ENCODE measurements at places on chromosomes 2 and 18. TPM values are rescaled to one million over a fixed set of nuclear protein-coding genes. Genes with fewer than 3 reads are reported as not detected.

EMILIN1 gene
- total RNA-seq = 0.46 TPM

BUB1 gene
- 93.5 TPM for total RNA-seq

DNA sequence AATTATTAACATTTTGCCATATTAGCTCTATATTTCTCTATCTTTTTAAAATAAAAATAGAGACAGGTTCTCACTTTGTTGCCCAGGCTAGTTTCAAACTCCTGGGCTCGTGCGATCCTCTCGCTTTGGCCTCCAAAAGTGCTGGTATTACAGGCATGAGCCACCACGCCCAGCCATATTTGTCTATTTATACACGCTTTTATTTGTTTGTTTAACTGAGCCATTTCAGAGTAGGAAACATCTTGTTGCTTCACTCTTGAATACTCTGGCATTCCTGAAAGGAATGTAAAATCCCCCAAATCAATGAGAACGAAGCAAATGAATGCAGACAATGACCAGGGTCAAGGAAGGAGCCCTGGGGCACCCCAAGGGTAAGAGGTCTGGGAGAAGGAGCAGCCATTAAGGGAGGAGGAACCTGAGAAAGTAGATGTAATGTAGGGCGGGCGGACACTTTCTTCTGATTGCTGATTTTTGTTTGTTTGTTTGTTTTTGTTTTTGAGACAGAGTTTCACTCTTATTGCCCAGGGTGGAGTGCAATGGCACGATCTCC lies 31.7 kb upstream of the RAB1A start:
- no peak for DNase-seq

DNA sequence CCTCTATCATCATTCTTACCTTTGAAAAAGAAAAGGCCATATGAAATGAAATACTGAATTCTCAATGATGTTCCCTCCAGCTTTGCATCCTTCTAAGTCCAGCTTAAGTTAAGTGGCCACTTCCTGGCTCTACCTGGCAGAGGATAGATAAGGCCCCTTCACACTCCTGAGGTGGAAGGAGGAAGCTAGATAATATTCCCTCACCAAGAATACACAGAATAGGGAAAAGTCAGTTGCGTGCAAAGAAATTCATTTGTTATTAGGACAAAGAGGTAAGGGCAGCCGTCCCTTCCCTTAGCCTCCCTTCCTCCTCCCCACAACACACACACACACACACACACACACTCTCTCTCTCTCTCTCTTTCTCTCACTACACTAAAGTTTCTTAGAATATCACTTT lies 37.5 kb downstream of the OLA1 start:
- no peak for DNase-seq

DNA sequence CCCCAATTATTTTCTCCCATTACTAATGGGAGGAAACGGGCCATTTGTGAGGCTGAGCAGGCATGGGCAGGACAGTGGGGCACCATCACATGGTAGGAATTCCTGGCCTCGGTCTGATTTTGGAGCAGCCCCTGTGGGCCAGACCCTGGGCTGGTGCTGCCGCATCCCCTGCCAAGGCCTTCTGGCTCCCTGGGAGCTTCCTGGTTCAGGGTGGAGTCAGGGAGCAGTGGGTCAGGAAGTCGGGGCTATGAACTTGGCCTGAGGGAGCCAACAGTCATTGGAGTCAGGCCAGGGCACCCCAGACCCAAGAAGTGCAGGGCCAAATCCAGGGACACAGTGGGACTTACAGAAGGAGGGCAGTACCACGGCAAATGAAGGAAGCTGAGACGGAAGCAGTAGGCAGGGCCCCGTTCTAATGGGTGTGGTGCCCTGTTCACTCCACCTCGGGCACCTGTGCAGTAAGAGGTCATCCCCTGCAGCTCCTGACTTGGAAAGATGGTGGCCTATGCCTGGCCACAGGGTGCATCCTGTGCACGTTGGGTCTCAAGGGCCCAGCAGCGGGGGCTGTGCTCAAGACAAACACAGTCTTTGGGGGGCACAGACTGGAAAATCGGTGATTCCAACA lies 328.1 kb downstream of the SMAD2 start:
- no peak for DNase-seq

- DNase-seq = no peak
Observed at GRCh38 chr2:159557437-159558034, 58.8 kb downstream of the BAZ2B start.

CD207 gene
- total RNA-seq = not detected

DNA sequence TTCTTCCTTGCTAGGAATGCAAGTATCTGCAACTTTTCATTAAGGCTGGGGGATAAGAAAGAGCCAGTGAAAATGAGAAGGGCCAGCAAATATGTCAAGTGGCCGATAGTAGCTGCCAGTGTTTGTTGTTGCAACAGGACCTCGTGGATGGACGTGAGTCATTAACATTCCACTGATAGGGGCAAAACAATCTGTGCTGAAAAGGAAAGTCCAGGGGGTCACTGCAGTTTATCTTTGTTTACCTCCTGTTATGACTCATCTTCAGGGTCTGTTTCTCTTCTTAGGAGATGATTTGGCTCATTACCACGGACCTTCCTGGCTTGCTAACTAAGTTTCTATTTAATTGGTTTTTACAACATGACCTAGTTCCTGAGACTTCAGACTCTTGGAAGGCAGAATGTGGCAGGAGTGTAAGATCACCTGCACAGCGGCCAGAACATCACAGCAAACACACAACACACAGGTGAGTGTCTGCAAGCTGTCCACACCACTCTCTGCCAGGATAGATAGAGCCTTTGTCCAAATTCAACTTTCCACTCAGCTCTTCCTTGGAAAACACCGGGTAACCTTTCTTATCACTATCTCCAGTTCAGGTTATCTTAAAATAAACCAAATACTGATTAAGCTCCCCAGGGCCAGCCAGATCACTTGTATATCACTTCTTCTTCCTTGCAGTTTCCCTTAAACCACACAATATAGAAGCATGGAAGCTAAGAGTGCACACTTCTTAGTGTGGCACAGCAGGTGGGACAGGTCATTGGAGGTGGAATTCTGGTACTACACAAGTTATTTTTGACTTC lies 157.5 kb upstream of the LMAN1 start:
- DNase-seq = no peak

GRCh38 chr2:12605936-12606335 lies 110.8 kb upstream of the TRIB2 start:
- no peak for DNase-seq

DNA sequence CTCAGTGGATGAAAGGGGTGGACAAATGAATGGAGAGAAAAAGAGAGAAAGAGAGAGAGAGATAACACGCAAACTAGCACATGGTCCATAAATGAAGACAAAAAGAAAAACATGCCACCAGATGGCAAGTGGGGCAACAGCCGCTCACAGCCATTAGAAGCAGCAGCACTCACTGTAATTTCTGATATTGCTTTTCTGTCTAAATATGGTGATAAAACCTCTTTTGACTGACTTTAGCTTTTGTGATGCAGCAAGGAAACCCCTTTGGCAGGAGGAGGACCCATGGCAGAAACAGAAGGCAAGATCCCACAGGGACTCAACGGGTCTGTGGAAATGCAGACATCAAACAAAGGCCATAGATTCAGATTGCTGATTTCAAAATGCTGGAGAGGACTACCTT lies 88.0 kb upstream of the CDH20 start:
- no peak for DNase-seq

DNA sequence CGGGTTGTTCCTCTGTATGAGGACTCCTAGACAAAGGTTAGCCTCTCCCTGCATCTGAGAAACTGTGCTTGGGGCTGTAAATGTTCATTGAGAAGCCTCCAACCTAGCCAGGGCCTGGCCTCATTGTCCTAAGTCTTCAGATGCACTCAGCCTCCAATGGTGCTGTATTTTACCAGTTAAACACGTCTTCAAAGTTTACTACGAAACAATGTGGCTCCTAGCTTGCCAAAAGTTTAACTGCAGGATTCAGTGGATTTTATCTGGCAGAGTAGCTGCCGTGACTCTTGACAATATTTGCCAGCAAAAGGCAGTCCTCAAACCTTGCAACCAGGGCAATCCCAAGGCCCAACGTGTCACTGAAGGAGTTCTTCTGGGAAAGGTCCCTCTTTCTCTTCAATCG lies 1.1 kb downstream of the PID1 start:
- no peak for DNase-seq

TEX44 gene
- total RNA-seq = not detected

SIX2 gene
- not detected for total RNA-seq

CNDP1 gene
- not detected for total RNA-seq

DNA sequence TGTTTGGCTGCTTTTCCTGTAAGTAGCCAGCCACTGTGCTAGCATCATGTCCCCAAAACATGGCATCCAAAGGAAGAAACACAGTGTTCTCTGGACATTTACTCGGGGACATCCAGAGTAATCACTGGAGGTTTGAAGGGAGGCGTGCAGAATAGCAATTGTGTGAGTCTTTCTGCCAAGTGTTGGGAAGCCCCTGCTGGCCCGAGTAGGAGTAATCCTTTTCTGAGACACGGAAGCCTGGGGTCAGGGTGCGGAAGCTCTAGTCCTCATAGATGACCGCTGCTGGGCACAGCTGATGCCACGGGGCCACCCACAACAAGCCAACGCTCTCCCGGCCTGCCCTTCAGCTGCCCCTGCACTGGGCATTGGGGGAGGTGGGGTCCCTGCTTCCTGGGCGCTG lies 24.8 kb upstream of the HDAC4 start:
- no peak for DNase-seq

GRCh38 chr18:25921677-25922421 lies 168.6 kb downstream of the SS18 start:
- peak; percentile 65 for DNase-seq

DNA sequence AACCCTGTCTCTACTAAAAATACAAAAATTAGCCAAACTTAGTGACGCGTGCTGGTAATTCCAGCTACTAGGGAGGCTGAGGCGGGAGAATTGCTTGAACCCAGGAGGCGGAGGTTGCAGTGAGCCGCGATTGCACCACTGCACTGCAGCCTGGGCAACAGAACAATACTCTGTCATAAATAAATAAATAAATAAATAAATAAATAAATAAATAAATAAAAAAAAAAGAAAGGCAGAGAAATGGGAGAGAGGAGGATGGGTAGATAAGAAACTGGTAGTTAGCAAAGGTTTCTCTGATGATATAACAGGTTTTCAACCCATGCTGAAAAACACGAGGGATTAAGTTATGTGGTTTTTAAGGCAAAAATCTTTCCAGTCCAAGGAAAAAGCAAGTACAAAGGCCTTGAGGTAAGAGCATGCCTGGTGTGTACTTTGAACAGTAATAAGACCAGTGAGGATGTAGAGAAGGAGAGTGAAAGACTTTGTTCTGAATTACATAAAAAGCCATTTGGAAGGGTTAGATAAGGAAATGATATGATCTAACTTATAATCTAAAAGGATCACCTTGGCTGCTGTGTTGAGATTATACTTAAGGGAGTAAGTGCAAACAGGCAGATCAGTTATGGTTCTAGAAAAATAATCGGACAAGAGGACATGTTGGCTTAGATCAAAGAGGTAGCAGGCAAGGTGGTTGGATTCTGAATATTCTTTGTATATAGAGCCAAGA lies 159.3 kb downstream of the PTH2R start:
- no peak for DNase-seq

DNA sequence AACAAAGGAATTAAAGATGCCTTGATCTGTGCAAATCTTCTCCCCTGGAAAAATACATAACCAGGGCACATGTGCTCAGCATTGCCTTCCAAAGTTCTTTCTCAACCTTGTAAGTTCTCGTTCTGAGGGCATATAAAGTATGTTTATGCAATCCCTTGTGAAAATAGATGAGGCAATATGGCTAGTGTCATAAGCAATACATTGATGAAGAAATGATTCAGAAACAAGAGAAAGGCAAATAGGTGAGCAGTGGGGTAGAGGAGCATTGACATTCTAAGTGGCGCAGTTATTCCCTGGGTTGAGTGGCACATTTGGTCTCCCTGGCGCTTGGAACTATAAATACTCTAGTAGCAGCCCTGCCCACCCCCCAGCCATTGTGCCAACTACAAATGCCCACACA lies 57.4 kb upstream of the PGAP1 start:
- DNase-seq = no peak

IL36A gene
- total RNA-seq = not detected

DNA sequence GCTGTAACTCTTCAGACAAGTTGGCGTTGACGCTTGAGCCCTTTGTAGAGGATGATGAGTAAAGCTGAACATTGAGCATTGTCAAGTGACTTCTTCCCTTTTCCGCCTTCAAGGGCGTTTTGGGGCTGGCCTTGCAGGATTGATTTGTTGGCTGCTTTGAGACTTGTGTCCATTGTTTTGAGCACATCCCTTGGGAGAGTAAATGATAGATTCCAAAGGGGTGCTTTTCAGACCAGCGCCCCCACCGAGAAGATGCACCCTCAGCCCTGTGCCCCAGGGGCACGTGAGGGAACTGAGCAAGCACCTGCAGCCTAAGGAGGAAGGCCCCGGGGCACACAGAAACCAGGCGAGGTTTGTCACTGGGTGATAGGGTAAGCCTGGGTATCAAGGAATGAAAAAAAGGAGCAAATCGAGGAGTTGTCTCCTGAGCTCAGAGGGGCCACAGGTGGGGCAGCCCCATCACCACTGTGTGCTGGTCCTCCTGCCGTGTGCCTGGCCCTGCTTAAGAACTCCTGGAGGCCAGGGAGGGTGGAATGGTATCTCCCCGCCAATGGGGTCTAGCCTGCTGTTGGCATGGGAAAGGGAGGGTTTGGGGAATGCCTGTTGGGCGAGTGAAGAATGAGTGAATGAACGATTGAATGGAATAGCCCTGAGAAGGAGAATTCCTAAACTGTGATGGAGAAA lies 64.0 kb downstream of the RAB31 start:
- no peak for DNase-seq

DNA sequence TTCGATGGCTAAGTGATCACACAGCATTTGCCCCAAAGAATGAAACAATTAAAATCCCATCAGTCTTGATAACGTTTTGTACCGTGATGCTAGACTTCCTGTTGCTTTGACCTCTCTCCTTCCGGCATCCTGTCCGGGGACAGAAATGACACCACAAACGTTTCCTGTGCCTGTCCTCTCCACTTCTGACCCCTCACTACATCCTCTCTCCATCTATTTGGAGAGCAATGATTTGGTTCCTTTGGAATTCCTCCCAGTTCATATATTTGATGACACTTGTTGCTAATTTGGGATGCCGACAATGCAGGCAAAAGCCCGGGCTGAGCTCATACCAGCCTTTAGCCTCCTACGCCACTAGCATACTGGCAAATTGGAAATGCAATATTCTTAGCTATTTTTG lies 151.2 kb upstream of the CCDC68 start:
- DNase-seq = no peak

GRCh38 chr2:240789501-240790369 lies 30.3 kb downstream of the KIF1A start:
- peak; percentile 48 for DNase-seq

DNA sequence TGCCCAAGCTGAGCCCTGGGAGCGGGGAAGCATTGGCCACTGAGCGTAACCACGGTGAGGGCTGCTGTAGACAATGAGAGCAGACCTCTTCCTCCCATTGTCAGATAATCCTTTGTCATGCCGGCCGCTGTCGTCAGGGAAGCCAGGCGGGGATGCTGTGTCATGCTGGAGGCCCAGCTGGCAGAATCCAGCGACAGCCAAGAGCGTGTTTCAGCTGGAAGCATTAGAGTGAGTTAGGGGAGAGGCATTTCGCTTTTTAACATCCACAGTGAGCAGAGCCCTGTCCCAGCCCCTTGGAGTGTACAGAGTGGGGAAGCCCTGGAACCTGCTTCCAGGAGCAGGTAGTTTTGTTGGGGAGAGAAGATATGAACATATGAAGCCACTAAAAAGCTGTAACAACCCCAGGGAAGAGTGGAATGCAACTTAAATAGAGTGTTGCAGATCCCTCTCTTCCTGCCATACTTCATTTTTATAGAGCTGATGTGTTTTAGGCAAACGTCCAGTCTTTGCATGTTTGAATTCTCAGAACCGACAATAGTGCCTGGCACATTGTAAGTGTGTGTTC lies 7.0 kb downstream of the CTIF start:
- no peak for DNase-seq

- peak; percentile 85 for DNase-seq
Observed at GRCh38 chr2:69642709-69643601, 584 bp downstream of the AAK1 start.
